ENCODE measurements at places on chromosomes 7 and 10. TPM values are rescaled to one million over a fixed set of nuclear protein-coding genes. Genes with fewer than 3 reads are reported as not detected.

DNA sequence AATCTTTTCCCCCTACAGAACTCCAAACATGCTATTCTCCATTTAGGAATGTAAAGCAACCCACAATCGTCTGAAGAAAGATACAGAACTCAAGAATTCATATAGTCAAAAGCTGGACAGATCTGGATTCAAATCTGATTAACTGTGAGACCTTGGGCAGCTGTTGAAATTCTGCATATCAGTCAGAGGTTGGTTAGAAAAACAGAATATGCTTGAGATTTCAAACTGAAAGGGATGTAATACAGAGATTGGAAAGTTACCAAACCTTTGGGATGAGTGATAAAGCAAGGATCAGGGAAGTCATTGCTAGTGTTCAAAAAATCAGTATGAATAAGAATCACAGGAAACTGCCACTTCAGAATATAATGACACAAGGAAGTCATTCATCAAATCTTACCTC is 406.6 kb downstream of the HTR7 start:
- H3K4me3 ChIP-seq, result no peak overlapping the region
- H3K36me3 ChIP-seq, result no peaks in the 10 kb centered on the region
- H3K4me1 ChIP-seq, result no peaks in the 10 kb centered on the region
- H3K27ac ChIP-seq, result no peak overlapping the region

- DNase-seq, result no peak
- H3K4me3 ChIP-seq, result no peak overlapping the region
- no peaks in the 10 kb centered on the region for H3K4me1 ChIP-seq
- no peaks in the 10 kb centered on the region for H3K27me3 ChIP-seq
- H3K27ac ChIP-seq, result no peak overlapping the region
Measured at GRCh38 chr7:105776068-105776790, 100.2 kb downstream of the ATXN7L1 start.

- peaks cover 12% of the 10 kb centered on the region for H3K4me1 ChIP-seq
- H3K36me3 ChIP-seq, result no peaks in the 10 kb centered on the region
- H3K4me3 ChIP-seq, result no peak overlapping the region
- no peaks in the 10 kb centered on the region for H3K27me3 ChIP-seq
Measured at GRCh38 chr10:72076756-72077155, 11.6 kb downstream of the SPOCK2 start.

Gene SFTPD
- total RNA-seq, result 769 TPM

Measured in upper lobe of left lung (tissue), 6 donors.